NCI-H82 (cell line): ENCODE measurements at places on chromosomes 13 and 19.

DNA sequence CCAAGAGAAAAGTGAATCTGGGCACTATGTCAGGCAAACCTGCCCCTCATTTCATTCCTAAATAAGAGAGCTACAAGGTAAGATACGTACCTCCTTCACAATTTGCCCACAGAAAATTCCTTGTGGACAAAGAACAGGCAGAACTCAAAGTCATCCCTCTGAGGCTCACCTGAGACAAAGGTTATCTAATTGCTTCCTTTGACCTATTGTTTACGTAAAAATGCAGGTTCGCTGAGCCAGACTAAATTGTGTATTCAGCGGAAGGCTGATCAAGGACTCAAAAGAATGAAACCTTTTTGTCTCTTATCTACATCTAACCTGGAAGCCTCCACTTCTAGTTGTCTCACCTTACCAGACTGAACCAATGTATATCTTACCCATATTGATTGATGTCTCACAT is 213.3 kb downstream of the POSTN start:
- no peak for DNase-seq

DNA sequence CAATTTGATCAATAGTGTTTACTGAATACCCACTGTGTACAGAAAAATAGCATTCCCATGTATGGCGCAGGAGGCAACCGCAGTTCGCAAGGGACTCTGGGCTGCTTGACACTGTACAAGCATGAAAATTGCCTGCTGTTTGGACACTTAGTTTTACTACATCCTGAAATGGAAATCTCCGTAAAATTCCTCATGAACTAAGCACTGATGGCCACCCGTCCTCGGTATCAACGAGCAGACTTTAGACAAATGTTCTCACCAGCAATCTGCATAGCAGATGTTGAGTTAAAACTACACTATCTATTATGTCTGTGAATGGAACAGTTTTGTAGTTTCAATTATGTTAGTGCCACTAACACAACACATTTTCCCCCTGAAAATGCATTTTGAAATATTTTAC is 294.7 kb downstream of the DCLK1 start:
- DNase-seq, result no peak

DNA sequence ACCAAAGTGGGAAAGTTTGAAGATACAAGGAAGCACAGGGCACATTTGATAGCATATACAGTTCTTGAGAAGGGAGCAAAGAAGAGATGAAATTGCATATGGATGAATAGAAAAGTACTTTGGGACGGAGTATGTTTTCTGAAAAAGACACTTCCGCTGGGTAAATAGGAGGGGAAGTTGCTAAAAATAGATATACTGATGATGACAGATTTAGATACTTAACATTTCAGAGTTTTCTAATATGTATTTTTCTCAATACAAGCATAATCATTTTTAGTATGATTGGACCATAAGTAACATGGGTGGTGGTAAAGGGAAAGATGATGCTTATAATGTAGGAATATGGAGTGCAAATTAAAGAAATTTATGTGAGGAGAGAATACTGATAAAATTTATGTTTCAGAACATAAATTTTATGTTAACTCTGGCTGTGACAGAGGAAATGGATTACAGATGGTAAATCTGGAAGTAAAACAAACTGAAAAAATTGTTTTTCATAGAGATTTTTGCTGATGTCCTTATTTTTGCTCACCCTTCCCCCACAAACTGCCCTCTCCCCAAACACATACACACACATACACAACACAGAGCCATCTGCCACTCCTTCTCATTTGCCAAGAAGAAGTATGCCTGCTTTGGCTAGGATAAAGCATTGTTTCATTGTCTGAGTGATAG is 583.9 kb upstream of the MIR17HG start:
- DNase-seq, result peak; percentile 18

DNA sequence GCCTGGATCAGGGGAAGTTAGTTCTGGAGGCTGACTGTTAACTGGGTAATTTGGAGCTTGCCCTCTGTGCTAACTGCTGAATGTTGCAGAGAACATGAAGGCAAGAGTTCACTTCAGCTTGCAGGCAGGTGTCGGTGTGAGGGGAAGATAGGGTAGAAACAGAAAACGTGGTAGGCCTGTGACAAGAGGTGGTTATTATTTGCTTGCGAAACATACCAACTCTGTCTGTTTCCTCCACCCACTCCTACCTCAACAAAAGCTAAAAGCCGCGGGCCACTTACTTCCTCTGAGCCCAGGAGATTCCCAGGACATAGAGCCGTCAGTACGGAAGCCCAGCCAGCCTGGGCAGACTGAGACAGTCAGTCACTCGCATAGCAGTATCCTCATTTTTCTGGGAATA is 119.2 kb upstream of the ABCC4 start:
- DNase-seq, result no peak

GRCh38 chr19:28929006-28929405 is 283.9 kb downstream of the UQCRFS1 start:
- DNase-seq, result no peak

DNA sequence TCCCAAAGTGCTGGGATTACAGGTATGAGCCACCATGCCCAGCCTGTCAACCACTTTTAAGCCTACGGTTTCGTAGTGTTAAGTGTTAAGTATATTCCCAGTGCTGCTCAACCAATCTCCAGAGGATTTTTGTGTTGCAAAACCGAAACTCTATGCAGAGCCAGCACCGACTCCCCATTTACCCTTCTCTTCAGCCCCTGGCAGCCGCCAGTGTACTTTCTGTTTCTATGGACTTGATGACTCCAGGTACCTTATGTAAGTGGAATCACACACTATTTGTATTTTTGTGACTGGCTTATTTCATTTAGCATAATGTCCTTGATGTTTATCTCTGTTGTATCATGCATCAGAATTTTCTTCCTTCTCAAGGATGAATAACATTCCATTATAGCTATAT is 1.1 kb downstream of the SULT2A1 start:
- DNase-seq, result no peak

DNA sequence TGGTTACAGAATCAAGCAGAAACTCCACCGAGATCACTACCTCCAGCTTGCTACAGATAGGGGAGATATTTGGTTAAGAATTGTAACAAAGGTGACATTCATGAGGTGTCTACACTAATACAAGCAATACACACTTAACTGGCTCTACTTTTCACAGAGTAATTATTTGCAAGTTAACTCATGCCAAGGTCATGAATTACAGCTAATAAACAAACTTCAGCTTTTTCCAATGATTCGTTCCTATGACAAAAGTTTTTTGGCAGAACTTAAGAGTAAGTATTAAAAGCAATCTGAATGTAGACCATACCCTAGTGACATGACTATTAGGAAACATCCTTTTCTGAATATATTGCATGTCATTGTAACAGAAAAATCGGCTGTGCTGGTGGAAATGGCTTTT is 72.1 kb downstream of the LHFPL6 start:
- DNase-seq, result no peak

DNA sequence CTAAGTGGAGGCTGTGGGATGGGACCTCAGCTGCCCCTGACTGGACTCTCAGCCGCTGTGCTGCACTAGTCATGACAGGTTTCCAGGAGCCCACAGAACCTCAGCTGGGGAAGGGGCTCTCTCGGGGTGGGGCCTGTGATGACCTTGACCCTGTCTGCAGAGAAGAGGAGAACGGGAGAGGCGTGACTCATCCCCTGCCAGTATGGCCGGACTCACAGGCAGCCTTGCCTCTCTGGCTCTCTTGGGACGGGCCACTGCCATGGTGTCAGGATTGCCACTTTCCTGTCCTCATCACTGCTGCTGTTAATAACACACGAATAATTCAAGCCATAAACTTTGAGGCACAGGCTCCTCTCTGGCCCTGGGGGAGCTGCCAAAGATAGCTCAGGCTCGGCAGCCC is 295.3 kb downstream of the UQCRFS1 start:
- no peak for DNase-seq

GRCh38 chr13:93689333-93689732 is 462.7 kb downstream of the GPC6 start:
- peak; percentile 82 for DNase-seq

- no peak for DNase-seq
Measured at GRCh38 chr19:58497634-58498170, 14.1 kb downstream of the SLC27A5 start.

GRCh38 chr19:2047449-2048103 is 3.5 kb downstream of the MKNK2 start:
- DNase-seq, result no peak

DNA sequence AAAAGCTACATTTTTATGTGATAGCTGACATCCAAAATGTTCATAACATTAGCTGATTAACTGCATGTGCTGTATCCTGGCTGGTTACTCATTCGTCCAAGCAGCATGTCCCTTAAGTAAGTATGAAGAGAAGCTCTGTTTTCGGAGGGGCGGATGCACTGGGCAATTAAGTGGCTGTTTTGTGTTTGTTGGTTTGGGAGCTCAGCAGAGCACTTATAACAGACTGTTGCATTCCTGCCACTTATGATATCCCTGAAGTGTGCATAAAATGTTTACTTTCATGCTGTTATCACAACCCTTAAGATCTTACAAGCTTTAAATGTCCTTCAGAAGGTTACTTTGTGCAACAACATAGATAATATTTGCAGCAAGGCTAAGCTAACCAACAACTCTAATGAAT is 264.1 kb downstream of the NALCN start:
- no peak for DNase-seq

GRCh38 chr13:102707467-102707866 is 12.6 kb upstream of the METTL21C start:
- DNase-seq, result peak; percentile 17

DNA sequence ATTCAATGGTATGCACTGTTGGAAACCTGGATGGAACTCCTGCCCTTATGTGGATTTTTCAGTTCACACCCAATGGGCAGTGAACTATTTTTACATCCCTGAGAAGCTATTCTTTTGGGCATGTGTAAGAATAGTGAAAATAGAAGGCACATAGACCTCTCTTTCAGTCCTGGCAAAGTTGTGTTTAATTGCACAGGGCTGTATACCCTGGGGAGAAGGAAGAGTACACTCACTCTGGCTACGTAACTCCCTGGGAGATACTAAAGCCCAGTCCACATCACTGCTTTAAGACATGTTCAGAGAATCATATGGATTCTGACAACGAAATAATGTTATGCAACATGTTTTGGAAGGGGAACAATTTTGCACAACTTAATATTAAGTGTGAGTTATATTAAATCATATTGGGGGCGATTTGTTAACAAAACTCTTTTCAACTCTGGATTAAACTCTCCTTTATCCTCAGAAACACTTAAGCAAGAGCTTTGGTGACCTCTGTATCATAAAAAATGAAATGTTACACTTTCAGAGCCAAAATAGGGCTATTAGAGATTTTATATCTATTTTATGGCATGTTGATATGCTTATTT is 166.1 kb downstream of the DCT start:
- no peak for DNase-seq

DNA sequence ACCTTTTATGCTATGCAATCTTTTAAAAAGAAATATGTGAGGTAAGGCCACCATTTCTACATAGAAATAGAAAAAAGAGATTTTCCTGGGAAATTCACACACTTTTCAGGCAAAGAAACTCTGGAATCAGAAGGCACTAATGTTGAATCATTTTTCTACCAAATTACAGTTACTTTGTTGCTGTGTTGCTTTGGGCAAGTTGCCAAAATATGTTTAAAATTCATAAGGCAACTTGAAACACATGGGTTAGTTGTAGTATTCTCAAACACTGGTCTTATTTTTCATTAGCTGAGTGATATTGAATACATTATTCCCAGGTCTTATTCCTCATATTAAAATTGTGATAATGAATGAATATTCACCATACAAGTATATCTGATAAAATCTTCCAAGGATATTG is 195.0 kb upstream of the SLITRK1 start:
- DNase-seq, result no peak

- DNase-seq, result no peak
Measured at GRCh38 chr19:46124638-46125115, at the start of gene IGFL3. TSS of gene IGFL3 (minus strand) at chr19:46124688. CDS start at chr19:46124649, 39 bp downstream.

GRCh38 chr13:59363313-59363712 is 800.4 kb downstream of the DIAPH3 start:
- peak; percentile 66 for DNase-seq

- DNase-seq, result no peak
Measured at GRCh38 chr19:30325676-30326392, 46.4 kb upstream of the ZNF536 start.
